ENCODE measurements at places on chromosomes 5 and 9.

DNA sequence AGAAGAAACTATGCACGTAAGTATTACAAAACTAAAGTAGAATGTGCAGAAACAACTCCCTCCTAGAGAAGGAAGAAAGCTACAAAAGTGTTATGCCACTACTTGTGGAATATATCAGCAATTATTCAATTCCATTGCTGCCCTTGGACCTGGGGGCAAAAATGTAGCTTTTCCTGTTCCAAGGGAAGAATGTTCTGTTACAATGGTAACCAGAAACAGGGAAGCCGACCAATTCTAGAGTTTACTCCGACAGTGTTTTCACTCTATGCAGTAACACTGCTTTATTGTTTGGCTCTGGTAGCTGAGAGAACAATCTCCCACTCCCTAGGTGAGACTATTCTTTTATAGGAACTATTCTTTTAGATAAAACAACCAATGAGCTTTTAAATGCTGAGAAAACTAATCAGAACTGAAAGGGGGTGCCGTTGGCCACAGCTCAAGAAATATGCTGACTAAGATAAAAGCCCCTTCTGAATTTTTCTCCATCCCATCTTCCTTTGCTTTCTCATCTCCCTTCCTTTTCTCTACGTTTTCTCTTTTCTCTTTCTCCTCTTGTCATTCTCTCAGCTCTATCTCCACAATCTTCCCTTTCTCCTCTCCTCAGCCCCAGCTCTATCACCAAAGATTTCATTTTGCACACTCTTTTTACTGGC lies 54.1 kb downstream of the SLC1A3 start:
- no peak for DNase-seq

- DNase-seq = no peak
Measured at GRCh38 chr5:54670281-54670680, 152.7 kb downstream of the SNX18 start.

DNA sequence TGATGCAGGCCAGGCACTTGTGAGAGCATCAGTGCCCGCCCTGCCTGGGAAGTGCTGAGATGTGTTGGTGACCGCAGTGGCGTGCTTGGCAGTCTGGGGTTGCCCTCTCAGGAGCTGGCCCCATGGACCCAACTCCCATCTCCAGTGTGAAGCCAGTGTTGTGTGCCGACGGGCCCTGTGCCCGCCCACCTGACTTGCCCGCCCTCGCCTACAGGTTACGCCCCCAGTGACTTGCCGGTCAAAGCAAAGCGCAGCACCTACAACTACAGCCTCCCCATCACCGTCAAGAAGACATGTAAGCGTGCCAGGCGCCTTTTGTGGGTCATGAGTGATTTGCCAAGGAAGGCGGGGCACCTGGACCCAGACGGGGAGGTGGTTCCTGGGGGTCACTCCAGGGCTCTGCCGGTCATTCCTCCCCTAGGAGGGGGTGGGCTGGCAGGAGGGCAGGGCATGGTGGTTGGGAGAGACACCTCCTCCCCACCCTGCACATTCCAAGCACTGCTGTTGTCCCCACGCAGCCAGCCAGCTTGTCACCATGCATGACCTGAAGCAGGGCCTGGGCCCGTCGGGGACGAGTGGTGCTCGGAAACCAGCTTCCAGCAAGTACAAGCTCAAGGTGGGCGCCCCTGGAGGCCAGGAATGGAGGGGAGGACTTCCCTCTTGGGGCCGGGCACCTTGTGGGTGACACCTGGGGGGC lies 7.4 kb upstream of the CEL start:
- DNase-seq = no peak

GRCh38 chr9:99808454-99808853 lies 13.2 kb upstream of the NR4A3 start:
- no peak for DNase-seq

Data from NCI-H1092 (cell line).